ENCODE measurements at places on chromosomes 1 and 21. TPM values are rescaled to one million over a fixed set of nuclear protein-coding genes. Genes with fewer than 3 reads are reported as not detected.

GRCh38 chr1:60255565-60255964 is 182.0 kb upstream of the C1orf87 start:
- H3K36me3 ChIP-seq = no peaks in the 10 kb centered on the region
- no peaks in the 10 kb centered on the region for H3K4me1 ChIP-seq
- peak; percentile 26 for DNase-seq
- no peak overlapping the region for H3K27ac ChIP-seq

GRCh38 chr21:40186045-40186444 is 318.8 kb downstream of the PCP4 start:
- peak; percentile 77 for DNase-seq
- no peaks in the 10 kb centered on the region for H3K27me3 ChIP-seq
- no peak overlapping the region for H3K4me3 ChIP-seq
- H3K4me1 ChIP-seq = peaks cover 4% of the 10 kb centered on the region
- H3K36me3 ChIP-seq = no peaks in the 10 kb centered on the region

Gene CD247
- total RNA-seq = not detected

Gene MFAP2
- total RNA-seq = 132 TPM

DNA sequence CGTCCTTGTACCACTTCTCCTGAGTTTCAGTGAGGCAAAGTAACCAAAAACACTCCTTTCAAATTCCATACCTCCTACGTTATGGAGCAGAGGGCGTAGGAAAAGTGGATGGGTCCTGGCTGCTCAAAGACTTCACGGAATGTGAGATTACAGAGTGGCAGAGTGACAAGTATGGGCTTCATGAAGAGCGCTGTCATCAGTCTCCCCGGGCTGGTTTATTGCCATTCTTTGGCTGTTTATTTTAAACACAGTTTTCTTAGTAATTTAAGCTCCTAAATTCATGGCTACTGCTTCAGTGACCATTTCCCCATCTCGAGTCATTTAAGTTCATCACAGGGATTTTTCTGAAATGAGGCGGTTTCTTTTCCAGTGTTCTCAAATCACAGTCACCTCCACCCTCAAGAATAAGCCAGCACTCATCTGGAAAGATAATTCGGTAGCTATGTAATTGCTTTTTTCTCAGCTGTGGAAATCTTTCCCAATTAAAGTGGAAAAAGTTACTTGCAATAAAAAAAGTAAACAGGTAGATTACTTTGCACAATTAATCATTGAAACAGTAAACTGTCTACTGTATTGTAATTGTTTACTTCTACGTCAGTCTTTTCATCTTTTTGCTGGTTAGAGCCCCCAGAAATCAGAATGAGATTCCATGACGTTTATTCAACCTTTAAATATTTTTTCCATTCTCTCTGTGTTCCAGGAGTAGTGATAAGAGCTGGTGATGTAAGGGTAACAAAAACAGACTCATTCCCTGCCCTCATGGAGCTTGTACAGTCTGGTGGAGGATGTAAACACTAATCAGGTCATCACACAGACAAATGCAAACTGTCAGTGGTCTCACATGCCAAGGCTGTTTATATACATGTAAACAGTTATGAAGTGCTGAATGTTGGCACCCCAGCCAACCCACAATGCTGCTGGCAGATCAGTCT is 3.0 kb upstream of the SMYD2 start:
- DNase-seq = no peak
- no peaks in the 10 kb centered on the region for H3K36me3 ChIP-seq
- peaks cover 11% of the 10 kb centered on the region for H3K4me1 ChIP-seq
- no peak overlapping the region for H3K4me3 ChIP-seq
- H3K27me3 ChIP-seq = no peaks in the 10 kb centered on the region
- H3K27ac ChIP-seq = no peak overlapping the region

- no peaks in the 10 kb centered on the region for H3K36me3 ChIP-seq
- no peak overlapping the region for H3K27ac ChIP-seq
- no peaks in the 10 kb centered on the region for H3K27me3 ChIP-seq
- no peak overlapping the region for H3K4me3 ChIP-seq
- DNase-seq = no peak
Measured at GRCh38 chr1:100441651-100442050, 89.3 kb downstream of the CDC14A start.

- no peak overlapping the region for H3K27ac ChIP-seq
- H3K4me1 ChIP-seq = peaks cover 30% of the 10 kb centered on the region
- H3K36me3 ChIP-seq = no peaks in the 10 kb centered on the region
Measured at GRCh38 chr1:224619209-224619608, 3.1 kb downstream of the CNIH3 start.

- H3K36me3 ChIP-seq = no peaks in the 10 kb centered on the region
- DNase-seq = peak; percentile 10
- no peak overlapping the region for H3K27ac ChIP-seq
- no peaks in the 10 kb centered on the region for H3K27me3 ChIP-seq
- no peak overlapping the region for H3K4me3 ChIP-seq
- no peaks in the 10 kb centered on the region for H3K4me1 ChIP-seq
Measured at GRCh38 chr1:189205863-189206262, 1271.8 kb downstream of the BRINP3 start.

DNA sequence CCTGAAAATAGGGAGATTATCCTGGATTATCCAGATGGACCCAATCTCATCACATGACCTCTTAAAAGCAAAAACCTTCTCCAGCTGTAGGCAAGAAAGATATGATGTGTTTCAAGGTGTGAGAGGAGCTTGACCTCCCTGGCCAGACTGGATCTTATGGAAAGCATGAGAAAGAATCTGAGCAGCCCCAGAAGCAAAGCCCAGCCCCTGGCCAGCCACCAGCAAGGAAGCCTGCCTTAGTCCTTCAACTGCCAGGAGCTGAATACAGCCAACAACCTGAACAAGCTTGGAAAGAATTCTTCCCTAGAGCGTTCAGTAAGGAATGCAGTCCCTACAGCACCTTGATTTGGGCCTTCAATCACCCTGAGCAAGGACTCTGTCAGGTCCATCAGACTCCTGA is 375.0 kb upstream of the CHRM3 start:
- H3K36me3 ChIP-seq = no peaks in the 10 kb centered on the region
- no peaks in the 10 kb centered on the region for H3K27me3 ChIP-seq
- H3K4me1 ChIP-seq = no peaks in the 10 kb centered on the region
- no peak overlapping the region for H3K4me3 ChIP-seq
- DNase-seq = no peak

GRCh38 chr1:94335447-94335846 is 82.7 kb upstream of the ABCD3 start:
- H3K4me1 ChIP-seq = peaks cover 18% of the 10 kb centered on the region
- H3K36me3 ChIP-seq = no peaks in the 10 kb centered on the region
- DNase-seq = no peak

DNA sequence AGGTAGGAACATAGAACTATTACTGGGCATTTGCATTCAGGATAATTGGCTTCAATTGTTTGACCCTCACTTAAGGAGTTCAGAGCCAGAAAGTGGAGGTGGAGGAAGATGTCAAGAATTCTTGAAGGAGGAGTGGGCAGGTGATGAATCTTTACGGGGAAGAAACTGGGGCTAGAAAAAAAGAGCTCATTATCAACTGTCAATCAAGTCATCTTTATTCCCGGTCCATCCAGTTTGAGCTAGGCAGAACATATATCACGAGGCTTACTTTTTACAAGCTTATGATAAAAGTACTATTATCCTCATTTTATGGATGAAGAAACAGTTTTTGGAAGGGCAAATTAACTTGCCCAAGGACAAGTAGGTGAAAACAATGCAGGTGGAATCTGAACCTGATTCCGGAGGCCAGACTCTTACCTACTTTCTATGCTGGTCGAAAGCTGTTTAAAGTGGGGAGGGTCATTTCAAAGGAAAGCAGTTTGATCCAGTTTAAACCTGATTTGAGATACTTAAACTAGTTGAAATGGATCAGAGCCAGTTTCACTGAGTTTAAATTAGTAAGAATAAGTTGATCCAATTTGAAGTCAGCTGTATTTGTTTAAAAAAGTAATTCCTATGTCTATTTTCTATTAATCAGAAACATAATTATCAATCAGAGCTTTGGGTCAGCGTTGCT is 13.3 kb upstream of the NBL1 start:
- H3K4me1 ChIP-seq = no peaks in the 10 kb centered on the region
- peaks cover 16% of the 10 kb centered on the region for H3K36me3 ChIP-seq
- no peak for DNase-seq
- no peak overlapping the region for H3K27ac ChIP-seq

- H3K4me3 ChIP-seq = no peak overlapping the region
- no peaks in the 10 kb centered on the region for H3K27me3 ChIP-seq
- no peaks in the 10 kb centered on the region for H3K36me3 ChIP-seq
- H3K27ac ChIP-seq = no peak overlapping the region
Measured at GRCh38 chr1:93490357-93490756, 42.4 kb downstream of the FNBP1L start.

DNA sequence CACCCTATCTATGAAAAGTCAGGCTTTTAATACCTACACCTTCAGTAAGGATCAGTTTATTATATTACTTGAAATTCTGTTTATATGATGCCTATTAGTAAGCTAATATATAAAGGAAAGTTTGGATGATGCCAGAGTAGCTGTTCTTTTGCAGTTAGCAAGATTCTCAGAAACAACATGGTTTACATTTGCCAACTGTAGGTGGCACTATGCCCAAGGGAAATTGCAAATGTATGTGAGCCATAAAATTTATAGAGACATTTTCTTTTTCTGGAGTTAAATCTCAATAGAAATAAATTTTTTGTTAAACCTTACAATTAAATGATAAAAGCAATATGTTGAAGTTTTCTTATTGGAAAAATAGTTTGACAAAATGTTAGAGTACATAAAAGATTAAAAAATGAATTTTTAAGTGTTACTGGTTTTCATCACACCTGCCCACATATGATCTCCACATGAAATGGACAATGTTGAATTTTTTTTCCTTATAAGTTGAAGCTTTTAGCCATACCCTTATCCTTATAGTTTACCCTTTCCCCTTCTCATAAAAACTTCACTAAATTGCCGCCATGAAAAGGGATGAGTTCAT is 32.1 kb upstream of the EPHX4 start:
- DNase-seq = peak; percentile 16
- H3K36me3 ChIP-seq = no peaks in the 10 kb centered on the region
- no peak overlapping the region for H3K27ac ChIP-seq
- no peaks in the 10 kb centered on the region for H3K27me3 ChIP-seq
- H3K4me1 ChIP-seq = no peaks in the 10 kb centered on the region
- H3K4me3 ChIP-seq = no peak overlapping the region

DNA sequence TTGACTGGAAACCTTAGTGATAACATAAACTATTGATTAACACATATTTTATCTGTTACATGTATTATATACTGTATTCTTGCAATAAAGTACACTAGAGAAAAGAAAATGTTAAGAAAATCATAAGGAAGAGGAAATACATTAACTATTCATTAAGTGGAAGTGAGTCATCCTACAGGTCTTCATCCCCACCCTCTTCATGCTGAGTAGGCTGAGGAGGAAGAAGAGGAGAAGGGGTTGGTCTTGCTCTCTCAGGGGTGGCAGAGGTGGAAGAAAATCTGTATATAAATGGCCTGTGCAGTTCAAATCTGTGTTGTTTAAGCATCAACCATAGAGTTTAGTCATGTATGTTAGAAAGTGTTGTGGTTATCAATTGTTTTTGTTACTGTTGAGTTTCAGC is 66.1 kb upstream of the CHODL start:
- no peaks in the 10 kb centered on the region for H3K36me3 ChIP-seq
- no peak for DNase-seq
- H3K4me1 ChIP-seq = no peaks in the 10 kb centered on the region
- no peak overlapping the region for H3K4me3 ChIP-seq

DNA sequence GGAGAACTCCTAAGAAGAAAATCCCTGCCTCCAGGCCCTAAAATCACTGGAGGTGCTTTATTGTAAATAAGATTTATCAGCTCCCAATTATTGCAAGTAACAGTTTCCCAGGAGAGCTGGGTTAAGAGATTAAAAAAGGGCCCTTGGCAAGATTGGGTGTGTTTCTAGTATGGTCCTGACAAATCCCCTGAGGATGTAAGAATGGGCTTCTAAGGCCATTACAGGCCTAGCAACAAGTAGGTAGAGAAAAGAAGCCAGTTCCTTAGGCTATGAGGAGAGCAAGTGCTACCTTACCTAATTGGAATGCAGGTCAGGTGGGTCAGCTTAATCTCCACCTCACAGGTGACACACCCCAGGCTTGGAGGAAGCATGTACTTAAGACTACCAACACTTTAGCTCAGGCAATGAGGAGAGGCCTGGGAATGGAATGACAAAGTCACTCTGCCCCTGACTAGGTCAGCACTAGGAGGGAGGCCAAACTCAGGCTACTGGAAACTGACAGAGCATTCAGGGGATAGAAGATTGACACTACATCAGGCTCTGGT is 6.8 kb upstream of the OTUD7B start:
- H3K4me3 ChIP-seq = no peak overlapping the region
- DNase-seq = no peak
- no peak overlapping the region for H3K27ac ChIP-seq
- no peaks in the 10 kb centered on the region for H3K36me3 ChIP-seq

Gene OPTC
- not detected for total RNA-seq

DNA sequence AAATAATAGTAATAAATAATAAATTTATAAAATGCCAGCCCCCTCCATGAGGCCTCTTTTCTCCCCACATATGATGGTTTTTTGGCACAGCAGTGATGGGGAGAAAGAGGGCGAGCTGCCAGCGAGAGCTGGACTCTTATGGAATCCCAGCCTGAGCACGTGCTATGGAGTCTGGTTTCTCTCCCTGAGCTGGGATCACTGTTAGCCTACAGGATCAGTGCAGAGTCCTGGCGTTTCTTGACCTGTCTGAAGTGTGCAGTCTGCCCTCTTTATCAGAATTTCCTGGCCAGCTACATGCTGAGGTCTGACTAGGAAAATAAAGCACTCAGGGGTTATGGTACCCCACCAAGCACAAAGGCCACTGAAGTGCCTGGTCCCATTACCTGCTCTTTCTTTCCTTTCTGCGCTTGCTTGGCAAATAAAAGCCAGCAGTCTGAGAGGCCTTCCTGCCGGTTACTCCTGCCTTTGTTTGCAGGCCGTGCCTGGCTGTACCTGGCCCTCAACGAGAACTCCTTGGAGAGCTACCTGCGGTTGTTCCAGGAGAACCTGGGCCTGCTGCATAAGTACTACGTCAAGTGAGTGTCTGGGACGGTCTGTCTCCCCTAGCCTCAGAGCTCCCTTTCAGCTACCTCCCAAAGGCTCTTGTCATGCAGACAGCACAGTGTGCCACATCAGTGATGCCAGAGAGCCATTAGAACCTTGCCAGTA is 18.5 kb upstream of the SLC25A34 start:
- H3K36me3 ChIP-seq = peaks cover 17% of the 10 kb centered on the region
- H3K4me1 ChIP-seq = no peaks in the 10 kb centered on the region
- DNase-seq = no peak
- no peak overlapping the region for H3K4me3 ChIP-seq
